ENCODE measurements at places on chromosomes 3 and 15.

- peak; percentile 60 for DNase-seq
Observed at GRCh38 chr3:19147905-19148767, at the start of gene KCNH8. Gene KCNH8 (plus strand): TSS chr3:19148510. CDS start chr3:19148720, 210 bp downstream.

DNA sequence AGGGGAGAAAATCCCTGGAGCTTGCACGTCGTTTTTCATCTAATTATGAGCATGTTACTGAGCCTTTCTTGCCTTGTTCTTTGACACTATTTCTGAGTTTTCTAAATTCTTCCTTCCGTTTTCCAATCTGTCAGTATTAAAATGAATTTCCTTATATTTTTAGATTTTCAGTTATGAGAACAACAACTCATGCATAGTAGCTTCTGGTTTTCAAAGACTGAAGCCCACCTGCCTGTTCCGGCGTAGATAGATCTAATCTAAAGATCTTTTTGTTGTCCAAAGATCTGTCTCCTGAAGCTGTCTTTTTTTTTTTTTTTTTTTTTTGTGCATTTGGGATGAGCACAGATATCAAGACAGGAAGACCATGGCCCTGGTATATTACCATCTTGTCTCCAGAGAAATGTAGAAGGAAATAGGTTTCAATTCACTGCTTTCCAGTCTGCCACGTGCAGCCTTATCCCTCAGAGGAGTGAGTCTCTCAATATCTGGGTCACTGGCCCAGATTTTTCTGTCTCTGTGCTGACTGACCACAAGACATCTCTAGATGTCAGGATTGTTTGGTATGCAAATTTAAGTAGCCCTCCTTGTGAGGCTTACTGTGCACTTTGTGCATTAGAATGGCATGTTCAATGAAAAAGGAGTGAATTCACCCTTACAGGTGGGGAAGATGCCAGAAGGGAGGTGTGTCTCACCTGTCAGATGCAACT, 222.3 kb upstream of the TMC3 start:
- DNase-seq = no peak

DNA sequence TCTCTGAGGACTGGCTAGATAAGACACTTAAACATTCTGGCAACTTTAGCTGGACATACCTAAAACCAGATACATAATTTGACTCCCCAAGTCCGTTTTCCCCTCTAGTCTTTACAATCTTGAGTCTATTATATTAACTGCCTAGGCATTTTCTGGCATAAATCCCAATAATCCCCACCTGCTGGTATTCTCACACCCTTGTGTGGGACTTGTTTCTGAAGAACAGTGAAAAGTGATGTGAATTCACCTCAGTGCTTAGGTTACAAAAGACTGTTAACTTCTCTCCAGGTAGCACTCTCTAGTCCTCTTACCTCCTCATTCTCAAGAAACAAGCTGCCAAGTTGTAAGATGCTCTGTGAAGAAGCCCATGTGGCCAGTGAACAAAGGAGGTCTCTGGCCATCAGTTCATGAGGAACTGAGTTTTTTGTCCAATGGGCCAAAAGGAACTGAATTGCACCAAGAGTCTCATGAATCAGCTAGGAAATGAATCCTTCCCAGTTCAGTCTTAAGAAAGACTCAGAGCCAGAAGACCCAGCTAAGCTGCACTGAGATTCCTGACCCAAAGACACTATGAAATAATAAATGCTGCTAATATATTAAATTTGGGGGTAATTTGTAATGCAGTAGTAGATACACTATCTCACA, 4.1 kb downstream of the OSBPL11 start:
- DNase-seq = no peak

DNA sequence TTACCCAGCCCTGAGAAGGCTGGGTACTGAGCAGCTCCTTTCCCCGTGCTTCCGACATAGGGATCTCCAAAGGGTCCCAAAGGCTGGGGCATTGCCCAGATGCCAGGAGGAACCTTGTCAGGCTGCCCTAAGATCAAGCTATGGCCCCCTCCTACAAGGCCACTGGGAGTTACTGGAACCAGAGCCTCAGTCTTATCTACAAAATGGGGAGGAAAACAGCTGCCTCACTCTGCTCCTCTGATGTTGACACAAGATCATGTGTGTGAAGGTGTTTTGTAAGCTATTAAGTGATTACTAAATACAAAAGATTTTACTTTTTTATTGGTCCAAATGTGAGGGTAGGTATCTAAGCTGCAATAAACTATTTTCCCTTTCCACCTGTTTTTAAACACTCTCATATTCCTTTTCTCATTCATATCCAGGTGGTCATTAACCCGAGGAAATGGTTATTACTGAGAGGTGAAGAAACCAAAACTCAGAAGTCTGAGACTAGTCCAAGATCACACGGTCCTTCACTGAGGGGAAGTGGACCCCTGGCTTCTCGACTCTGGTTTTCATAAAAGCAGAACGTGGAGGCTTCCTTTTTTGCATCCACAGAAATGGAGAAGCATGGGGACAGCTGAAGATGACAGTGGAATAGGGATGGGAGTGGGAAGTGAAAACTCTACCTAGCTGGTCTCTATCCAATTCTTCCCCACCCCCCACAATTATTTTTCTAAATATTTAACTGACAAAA, 1.7 kb downstream of the ARPIN start:
- no peak for DNase-seq

GRCh38 chr15:70882361-70882760, 9.9 kb downstream of the THAP10 start:
- no peak for DNase-seq

GRCh38 chr3:114519415-114519814, 225.6 kb downstream of the TIGIT start:
- DNase-seq = peak; percentile 6
